ENCODE measurements at places on chromosomes 4 and X.

DNA sequence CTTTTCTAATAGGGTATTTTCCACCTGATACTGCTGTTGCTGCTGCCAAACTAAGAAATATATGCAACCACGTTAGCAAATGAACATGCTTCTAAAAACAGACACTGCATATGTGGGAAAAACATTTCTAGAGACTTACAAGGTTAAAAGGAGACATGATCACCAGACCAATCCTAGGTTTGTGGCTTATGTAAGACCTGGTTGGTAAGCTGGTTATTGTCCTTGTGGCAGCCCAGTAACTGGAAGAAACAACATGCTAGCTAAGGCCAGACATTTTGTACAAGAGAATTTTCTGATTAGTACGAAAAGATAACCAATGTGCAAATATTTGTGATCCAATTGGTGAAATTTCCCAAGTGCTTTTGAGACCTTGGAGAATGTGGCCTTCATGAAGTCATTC is 112.0 kb downstream of the AFF2 start:
- DNase-seq, result no peak

- no peak for DNase-seq
Observed at GRCh38 chr4:180164799-180165198, 2078.4 kb upstream of the TENM3 start.

GRCh38 chrX:39499996-39500395 is 597.8 kb downstream of the BCOR start:
- no peak for DNase-seq

DNA sequence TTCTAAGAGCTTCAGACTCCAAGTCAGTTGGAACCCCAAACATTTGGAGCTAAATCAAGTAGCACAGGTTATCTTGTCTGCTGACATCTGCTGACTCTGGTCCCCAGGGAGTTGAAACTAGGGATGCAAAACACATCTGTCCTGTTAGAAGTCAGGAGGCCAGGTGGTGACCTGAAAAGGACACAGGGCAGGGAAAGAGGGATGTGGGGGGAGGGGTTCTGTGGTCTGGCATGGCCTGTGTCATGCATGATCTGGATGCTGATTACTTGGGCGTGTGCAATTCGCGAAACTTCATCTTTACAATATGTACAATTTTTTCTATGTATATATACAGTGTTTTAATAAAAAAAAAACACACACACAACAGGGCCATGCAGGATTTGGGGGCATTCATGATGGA is 55.3 kb downstream of the FHDC1 start:
- DNase-seq, result no peak

DNA sequence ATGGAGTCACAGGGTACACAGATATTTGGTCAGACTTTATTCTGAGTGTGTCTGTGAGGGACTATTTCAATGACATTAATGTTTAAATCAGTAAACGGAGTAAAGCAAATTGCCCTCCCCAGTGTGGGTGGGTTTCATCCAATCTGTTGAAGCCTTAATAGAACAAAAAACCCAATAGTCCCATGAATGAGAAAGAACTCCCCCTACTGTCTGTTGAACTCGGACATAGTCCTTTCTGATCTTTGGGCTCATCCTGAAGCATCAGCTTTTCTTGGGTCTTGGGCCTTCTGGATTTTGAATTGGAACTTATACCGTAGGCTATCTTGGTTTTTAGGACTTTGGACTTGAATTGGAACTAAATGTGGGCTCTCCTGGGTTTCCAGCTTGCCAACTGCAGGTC is 193.6 kb downstream of the COX7B2 start:
- DNase-seq, result no peak

GRCh38 chrX:54695231-54695630 is 102.8 kb downstream of the ITIH6 start:
- peak; percentile 25 for DNase-seq

DNA sequence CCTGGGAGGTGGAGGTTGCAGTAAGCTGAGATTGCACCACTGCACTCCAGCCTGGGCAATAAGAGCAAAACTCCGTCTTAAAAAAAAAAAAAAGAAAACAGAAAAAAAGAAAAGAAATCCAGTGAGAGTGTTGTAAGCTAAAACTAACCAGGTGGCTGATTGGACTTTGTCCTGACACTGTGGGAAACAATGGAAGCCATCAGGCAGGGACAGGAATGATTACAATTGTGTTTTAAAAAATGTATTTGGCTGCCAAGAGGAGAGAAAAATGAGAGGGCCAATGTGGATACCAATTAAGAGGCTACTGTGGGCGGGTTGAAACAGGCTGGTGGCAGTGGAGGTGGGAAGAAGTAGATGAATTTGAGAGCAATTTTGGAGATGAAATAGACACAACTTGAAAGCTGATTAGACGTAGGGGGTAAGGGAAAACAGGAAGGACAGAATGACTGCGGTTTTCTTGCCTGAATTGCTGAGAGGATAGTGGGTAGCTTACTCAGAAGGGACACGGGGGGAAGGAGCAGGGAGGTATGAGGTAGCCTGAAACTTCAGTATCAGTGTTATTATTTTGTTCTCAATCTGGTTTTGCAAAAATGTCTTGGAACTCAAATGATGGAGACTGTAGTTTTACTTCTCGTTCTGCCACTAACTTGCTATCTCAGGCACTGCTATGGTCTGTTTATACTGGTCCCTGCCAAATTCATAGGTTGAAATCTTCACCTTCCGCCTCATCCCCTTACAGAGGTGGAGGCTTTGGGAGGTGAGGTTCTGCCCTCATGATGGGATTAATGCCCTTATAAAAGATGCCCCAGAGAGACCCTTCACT is 45.6 kb upstream of the CHRNA9 start:
- no peak for DNase-seq

DNA sequence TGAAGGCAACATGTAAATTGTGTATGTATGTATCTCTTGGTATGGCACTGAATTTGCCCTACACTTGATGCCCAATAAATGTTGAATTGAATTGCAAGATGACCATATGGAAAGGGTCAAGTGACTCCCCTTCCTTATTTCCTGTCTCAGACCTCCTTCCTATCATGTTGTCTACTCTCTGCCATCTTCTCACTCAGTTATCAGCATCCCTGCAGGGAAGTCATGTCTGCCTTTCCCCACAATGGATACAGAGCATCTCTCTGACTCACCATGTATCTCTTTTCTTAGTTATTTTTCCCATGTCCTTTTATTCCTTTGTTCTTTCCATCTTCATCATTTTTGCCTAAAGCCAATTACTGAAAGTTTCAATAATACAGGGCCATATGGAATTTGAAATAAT is 22.5 kb downstream of the BMX start:
- no peak for DNase-seq

GRCh38 chr4:83382850-83383249 is 48.2 kb upstream of the HPSE start:
- no peak for DNase-seq

DNA sequence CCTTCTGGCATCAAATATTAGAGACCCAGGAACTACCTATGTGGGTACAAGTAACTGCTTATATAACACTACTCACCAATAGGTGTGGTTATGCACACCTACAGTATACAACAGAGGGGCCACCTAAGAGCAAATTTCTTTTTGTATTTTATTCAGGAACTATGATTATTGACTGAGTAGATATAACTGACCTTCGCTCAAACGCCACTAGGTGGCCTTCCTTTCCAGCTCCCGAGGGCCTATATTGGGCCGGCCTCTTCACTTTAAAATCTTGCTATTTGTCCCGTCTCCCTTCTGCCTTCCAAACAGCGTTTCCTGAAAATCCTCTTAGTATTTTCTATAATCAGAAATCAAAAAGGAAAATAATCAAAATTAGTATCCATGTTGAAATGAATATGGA is 19.9 kb upstream of the PABPC5 start:
- no peak for DNase-seq

DNA sequence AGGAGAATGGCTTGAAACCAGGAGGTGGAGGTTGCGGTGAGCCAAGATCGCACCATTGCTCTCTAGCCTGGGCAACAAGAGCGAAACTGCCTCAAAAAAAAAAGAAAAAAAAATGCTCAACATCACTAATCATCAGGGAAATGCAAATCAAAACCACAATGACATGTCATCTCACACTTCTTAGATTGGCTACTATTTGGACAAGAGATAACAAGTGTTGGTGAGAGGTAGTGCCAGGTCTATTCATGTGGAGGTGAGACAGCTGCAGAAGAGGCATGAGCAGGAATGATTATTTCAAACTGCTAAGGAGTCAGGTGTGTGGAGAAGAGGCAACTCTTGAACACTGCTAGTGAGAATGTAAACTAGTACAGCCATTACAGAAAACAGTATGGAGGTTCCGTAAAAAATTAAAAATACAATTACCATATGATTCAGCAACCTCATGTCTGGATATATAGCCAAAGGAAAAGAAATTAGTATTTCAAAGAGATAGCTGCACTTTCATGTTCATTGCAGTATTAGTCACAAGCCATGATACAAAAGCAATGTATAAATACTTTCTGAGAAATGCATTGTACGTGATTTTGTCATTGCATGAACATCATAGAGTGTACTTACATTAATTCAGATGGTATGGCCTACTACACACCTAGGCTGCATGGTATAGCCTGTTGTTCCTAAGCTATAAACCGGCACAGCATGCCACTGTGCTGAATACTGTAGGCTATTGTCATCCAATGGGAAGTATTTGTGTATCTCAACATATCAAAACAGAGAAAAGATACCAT is 75.3 kb downstream of the TMEM144 start:
- no peak for DNase-seq

DNA sequence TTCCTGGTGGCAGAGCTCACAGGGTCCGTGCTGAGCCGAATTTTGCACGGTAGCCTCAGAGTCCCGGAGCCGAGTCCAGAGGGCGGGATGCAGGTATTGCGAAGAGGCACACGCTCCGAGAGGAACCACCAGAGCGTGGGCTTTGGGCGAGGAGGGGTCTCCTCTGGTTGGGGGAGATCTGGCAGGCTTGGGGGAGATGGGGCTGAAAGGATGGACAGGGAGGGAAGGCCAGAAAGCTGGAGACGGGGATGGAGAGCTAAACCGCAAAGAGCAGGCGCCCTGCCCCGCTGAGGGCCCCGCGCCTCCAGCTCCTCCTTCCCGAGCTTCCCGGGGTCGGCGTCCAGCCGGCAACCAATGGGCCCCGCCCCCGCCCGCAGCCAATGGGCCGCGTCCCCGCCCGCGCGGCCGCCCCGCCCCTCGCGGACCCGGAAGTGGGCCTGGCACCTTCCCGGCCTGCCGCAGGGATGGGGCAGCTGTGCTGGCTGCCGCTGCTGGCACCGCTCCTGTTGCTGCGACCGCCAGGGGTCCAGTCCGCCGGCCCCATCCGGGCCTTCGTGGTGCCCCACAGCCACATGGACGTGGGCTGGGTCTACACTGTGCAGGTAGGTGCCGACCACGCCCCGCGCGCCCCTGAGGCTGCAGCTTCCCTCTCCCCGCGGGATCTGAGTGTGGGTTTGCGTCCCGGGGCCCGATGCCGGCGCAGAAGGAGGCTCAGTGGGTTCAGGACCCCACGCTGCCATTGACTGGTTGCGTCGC is at the start of gene MAN2B2:
TSS of gene MAN2B2 (plus strand) at position 443 of the 756 bp plus-strand sequence. CDS start at position 465, 22 bp downstream.
- no peak for DNase-seq

DNA sequence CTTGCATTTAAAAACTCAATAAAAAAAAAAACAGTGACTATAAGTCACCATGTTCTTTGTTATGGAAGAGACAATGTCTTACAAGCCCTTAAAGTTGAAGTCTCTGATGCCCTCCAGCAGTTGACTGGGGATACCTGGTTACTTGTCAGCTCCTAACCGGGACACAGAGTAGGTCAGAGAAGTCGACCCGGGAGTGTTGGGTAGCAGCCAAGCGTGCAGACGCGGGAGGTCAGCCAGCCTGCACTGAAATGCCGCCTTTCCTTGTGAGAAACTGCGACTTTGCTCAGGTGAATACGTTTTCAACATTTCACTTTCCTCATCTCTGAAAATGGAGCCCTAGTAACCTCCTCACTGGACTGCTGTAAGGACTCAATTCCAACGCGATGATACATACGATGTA is 81.8 kb downstream of the F11 start:
- no peak for DNase-seq

Measured in SHP77 treated with DMSO at 0.1 percent for 48 hours (cell line).